ENCODE measurements at places on chromosomes 16 and 17.
A peak's percentile ranks its signal among the peaks of the same experiment; 100 is the strongest.

DNA sequence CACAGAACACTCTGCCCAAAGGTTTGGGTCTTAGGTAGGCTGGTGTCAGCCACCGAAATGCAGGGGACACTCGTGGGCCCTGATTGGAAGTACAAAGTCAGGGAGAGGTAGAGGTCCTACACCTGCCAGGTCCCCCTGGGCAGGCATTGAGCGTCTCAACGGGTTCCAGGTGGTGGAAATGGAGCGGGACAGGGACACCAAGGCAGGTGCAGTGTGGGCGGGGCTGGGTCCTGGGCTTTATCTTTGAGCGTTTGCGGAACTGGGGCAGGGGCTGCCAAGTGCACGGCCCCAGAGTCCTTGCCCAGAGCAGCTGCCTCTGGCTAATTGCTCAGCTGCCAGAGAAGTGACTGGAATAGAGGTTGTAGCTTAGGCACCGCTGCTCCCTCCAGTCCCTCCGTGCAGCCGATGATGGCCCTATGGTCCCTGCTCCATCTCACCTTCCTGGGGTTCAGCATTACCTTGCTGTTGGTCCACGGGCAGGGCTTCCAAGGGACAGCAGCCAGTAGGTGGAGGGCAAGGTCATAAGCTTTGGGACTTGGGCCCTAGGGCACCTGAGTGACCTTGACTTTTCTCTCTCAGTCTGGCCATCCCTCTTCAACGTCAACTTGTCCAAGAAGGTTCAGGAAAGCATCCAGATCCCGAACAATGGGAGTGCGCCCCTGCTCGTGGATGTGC, at the start of gene ZACN:
Gene ZACN (plus strand): TSS at position 323 of the 675 bp plus-strand sequence. CDS start 83 bp downstream, at position 406.
- DNase-seq: no peak

DNA sequence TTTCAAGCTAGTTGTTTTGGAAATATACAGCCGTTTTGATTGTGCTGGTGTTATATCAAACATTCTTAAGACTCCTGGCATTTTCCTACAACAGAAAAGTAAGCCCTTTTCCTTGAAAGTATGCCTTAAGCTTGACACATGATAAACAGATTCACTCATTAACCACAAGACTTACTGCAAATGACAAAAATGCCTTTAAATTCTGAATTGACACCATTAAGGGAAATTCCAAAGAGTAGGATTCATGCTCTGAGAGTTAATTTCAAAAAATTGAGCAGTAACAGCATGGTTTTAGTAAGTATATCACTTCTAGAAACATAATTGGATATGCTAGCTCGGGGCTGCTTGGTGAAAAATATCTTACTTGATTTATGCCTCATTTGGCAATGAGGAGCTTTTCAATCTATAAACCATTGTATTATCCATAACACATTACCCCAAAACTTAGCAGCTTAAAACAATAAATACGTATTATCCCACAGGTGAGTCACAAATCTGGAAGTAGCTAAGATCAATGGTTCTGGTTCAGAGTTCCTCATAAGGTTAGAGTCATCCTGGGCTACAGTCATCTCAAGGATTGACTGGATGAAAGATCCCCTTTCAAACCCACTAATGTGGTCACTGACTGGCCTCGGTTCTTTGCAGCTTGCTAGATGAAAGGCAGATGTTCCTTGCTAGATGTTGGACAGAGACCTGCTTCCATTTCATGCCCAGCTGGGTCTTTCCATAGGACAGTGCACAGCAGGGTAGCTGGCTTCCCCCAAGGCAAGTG, 8.2 kb upstream of the PHAF1 start:
- no peak for DNase-seq

DNA sequence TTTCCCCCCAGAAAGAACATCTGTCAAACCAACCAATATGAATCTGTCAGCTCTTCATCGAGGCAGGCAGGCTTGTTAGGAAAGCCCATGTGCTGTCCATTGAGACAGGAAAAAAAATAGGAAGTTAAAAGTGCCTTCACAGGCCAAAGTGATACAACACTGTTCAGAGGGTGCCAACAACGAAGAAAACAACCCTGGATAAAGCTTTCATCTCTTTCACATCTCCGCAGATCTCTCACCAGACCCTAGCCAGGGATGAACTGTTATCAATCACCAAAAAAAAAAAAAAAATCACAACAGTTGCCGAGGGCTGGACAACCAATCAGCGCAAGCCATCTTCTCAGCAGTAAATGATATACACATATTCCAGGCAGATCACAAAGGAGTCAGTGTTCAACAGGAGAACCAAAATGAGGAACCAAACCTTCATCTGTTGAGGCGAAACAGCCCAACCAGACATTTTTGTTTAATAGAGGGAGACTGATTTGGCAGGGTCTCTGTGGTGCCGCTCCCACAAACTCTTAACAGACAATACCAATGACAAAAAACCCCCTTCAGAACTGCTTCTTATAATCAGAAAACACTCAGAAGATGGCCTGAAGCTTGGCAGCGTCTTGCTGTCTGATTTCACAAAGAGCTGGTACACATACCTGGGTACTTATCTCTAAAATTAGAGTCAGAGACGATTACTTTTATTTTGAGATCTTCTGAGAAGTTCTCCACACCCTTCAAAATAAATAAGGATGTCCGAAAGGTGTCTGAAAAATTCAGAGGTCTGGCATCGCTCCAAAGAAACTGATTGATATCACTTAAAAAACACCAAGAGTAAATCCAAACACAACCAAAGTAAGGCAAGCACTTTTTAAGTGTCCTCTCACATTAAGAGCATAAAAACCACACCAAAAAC, 1.8 kb downstream of the MAP3K14 start:
- no peak for DNase-seq

DNA sequence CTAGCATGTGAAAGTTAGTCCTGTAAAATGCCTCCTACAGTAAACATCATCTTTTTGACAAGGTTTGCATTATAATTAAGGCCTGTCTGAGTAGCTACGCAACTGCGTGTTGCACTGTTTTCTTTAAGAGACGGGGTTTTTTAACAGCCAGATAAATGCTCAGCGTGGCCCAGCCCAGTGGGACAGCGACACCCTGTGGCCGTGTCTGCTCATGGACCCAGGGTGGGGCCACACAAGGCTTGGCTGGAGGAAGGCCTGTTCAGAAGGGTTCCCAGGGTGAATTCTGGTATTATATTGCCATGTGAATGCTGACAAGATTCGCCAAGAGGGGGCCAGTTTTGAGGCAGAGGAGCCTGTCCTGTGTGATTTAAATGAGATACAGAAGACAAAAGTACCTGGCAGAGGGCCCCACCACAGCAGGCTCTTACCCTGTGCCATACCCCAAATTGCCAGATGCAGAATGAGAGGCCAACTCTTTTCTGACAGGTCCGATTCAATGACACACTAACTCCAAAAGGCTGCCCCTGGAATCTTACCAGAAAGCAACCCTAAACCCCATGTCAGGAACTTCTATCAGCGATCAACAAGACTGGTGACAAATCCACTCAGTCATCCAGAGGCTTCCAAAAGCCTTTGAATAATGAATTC, 65.9 kb upstream of the IRX6 start:
- DNase-seq: peak; percentile 2

- DNase-seq: no peak
Measured at GRCh38 chr16:83674931-83675535, 132.7 kb upstream of the HSBP1 start.

GRCh38 chr17:37111329-37111728, 162.6 kb downstream of the AATF start:
- no peak for DNase-seq

GRCh38 chr17:16251043-16251442, 34.0 kb downstream of the PIGL start:
- no peak for DNase-seq

- no peak for DNase-seq
Measured at GRCh38 chr17:82463925-82464566, 5.5 kb downstream of the NARF start.

GRCh38 chr17:5533486-5534315, 47.3 kb downstream of the MIS12 start:
- no peak for DNase-seq

GRCh38 chr17:64329588-64329987, 61.1 kb downstream of the PECAM1 start:
- DNase-seq: no peak

- DNase-seq: no peak
Measured at GRCh38 chr16:87628940-87629339, 26.6 kb downstream of the JPH3 start.

DNA sequence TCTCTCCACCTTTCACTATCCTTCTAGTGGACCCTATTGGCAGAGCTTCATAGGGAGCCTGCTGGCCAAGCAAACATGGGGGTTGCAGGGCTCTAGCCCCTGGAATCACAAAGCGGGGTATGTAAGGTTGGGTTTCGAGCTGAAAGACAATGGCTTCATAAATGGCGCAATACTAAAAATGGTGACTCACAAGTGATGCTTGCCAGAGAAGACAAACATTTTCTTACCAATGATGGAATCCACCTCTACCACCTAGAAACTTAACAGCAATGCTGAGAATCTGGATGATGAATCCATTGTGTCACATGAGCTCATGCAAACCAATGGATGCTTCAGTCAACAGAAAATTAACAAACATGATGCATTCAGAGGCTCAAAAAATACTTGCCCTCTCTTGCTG, 375.3 kb upstream of the PSMD7 start:
- DNase-seq: no peak

- no peak for DNase-seq
Measured at GRCh38 chr17:36899250-36900159, 37.8 kb upstream of the LHX1 start.

DNA sequence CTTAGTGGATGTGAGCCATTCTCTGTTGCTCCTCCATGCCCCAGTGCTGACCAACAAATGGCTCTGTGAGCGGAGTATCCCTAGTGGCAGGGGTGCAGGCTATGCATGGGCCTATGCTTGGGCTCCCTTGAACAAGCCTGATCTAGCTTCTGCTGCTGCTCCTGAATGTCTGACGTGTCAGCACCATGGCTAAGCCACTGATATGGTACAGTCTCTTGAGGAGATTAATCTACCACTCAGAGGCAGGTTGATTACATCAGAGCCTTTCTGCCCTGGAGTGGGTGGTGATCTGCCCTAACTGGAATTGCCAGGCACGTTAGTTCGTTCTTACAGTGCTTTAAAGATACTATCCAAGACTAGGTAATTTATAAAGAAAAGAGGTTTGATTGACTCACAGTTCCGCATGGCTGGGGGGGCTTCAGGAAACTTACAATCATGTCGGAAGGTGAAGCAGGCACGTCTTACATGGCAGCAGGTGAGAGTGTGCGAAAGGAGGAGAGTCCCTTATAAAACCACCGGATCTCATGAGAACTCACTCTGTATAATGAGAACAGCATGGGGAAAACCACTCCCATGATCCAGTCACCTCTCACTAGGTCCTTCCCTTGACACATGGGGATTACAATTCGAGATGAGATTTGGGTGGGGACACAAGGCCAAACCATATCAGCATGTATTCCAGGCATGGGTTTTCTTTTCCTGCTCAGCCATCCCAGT, 41.5 kb upstream of the B4GALNT2 start:
- no peak for DNase-seq

DNA sequence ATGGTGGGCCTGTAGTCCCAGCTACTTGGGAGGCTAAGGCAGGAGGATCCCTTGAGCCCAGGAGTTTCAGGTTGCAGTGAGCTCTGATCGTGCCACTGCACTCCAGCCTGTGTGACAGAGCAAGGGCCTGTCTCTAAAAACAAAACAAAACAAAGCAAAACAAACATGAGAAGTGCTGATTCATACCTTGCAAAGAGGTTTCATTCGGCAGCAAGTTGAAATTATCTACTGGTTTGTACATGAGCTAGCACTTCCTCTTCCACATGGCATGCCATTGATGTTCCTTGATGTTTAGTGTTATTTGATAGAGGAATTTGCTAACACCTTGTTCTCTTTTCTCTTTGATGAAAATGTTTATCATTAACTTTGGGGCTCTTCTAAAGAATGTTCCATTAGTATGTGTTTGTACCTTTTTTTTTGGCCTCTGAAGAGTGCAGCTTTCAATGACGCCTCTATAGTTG, 50.6 kb downstream of the SPECC1 start:
- DNase-seq: no peak

GRCh38 chr16:74586948-74587347, 20.0 kb downstream of the GLG1 start:
- no peak for DNase-seq

GRCh38 chr16:89786474-89787364, 29.7 kb downstream of the FANCA start:
- no peak for DNase-seq

GRCh38 chr16:75262104-75262799, 10.8 kb upstream of the BCAR1 start:
- DNase-seq: no peak

DNA sequence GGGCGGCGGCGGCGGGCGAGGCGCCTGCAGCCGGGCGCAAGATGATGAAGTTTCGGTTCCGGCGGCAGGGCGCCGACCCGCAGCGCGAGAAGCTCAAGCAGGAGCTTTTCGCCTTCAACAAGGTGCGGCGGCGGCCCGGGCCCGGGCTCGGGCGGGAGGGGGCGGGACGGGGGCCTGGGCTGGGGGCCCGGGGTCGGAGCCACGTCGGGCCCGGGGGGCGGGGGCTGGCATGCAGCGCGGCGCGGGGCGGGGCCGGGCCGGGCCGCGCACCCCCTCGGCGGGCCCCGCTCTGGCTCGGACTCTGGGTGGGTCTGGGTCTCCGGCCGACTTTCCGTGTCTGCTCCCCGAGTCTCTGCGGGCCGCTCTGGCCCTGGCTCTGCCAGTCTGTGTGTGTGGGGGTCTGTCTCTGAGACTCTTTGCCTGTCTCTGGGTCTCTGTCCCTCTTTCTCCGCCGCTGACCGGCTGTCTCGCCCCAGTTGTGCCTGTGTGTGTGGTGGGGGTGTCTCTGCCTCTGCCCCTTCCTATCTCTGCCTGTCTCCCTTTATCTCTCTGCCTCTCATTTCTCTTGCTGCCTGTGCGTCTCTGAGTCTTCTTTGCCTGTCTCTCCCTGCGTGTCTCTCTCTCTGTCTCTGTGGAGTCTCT, 328 bp downstream of the LLGL1 start:
- DNase-seq: no peak

- DNase-seq: no peak
Measured at GRCh38 chr16:9068886-9069285, 22.6 kb upstream of the HAPSTR1 start.

GRCh38 chr17:41492771-41493170, 3.1 kb upstream of the KRT36 start:
- DNase-seq: no peak

DNA sequence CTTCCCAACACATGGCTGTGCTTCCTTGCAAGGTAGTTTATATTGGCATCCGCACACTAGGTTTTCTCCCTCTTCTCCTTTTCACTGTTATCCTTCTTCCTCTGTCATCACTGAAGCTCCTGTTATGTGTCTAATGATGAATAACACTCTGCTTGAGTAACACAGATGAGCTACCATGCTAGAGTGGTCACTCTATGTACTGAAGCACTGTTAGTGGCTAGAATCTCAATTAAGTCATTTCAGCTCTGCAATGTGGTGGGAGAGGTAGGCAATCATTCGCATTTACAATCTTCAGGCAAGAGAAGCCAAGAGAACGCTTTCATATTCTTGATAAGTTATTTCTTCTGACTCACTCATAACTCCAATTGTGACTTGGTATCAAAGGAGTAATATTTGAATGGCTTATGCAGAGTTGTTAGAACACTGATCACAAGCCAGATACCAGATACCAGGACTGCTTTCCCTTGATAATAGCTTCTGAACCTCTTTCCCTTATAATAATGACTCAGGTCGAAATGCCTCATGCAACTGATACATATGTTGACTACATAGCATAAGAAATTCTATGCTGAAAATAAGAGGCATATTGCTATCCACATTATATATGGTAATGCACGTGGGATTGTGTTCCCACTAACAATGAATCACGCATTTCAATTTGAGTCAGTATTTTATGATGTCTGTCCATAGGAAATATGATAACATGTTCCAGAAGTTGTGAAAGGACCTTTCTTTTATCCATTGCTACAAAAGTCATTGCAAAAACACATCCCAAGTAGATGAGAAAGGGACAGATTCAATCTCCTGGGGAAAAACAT, 158.0 kb upstream of the HS3ST3A1 start:
- DNase-seq: no peak

Measured in stimulated activated CD8-positive, alpha-beta memory T cell treated with anti-CD3 and anti-CD28 coated beads, Interleukin-4, amount 100 ng/mL, for 1 hour (primary cell).